ENCODE measurements at places on chromosomes 5 and 9.

DNA sequence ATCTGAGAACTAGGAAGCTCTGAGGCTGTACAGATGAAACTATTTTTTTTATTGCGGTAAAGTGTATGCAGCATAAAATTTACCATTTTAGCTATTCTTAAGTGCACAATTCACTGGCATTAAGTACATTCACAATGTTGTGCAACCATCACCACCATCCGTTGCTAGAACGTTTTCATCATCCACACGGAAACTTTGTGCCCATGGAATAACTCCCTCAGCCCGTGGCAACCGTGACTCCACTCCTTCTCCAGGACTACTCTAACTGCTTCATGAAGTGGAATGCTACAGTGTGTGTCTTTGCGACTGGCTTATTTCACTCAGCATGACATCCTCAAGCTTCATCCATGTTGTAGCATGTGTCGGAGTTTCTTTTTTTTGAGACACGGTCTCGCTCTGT is 57.1 kb downstream of the COL23A1 start:
- no peak for DNase-seq

- no peak for DNase-seq
Measured at GRCh38 chr5:6000867-6001266, 377.5 kb downstream of the MED10 start.

- DNase-seq: peak; percentile 13
Measured at GRCh38 chr5:173542159-173542558, 74.3 kb downstream of the BOD1 start.

- DNase-seq: no peak
Measured at GRCh38 chr5:82918311-82919031, 158.7 kb downstream of the TMEM167A start.

DNA sequence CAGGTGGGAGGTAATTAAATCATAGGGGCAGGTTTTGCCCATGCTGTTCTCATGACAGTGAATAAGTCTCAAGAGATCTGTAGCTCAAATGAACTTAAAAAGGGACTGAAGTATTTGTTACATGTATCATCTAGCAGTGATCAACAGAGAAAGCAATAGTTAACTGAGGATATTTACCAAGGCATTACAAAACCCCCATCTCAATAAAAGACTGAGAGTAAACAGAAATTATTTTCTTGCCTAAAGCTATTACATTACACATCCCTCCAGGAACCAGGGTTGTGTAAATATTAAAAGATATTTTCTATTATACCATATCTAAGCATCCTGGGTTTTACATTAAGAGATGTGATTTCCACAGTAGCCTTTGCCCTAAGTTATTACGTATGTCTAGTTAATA is 169.9 kb downstream of the CTNND2 start:
- DNase-seq: no peak

- no peak for DNase-seq
Measured at GRCh38 chr9:94560237-94560636, 5.4 kb downstream of the PCAT7 start.

DNA sequence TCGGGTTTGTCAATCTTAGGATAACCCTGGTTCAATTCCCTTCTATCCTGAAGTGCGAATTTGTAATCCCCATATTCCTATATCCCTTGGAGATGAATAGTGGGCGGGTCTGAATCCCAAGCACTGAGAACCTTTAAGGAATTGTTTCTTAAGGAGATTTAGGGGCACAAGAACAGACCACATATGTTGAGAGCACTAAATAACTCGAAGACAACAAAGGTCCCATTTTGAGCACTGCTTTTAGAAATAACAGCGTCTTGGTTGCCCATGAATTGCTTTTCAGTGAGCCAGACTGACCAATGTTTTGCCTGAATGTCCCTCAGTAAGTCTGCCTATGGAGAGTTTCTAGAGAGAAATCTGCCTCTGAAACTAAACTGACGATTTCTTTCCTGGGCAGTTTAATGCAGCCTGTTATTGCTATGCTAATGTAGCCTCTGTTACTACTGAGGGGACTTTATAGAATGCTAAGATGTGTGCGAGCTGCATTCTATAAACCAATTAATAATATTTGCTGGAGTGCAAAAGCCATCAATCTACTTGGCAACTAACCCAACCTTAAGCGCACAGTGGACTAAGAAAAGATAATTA is 445.0 kb upstream of the DMAC1 start:
- DNase-seq: no peak

GRCh38 chr9:112081918-112082729 is 93.0 kb downstream of the SUSD1 start:
- DNase-seq: no peak

DNA sequence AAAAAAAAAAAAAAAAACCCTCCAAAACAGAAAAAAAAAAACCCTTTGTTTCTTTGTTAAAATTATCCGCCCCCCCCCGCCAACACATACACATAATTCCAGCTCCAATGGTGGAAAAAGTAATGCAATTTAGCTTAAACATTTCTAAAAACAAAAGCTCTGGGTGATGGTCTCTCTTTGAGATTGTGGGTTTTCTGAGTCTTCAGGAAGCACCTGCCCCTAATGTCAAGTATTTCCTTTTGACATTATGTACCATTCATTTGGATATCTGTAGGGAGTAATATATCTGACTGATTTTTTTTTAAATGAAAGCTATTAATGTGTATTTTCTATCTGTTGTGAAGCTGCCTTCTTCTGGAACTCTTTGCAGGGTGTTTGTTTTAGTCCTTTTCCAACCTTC is 389.7 kb downstream of the TAF11L14 start:
- DNase-seq: no peak

- no peak for DNase-seq
Measured at GRCh38 chr9:18002718-18003438, 424.0 kb downstream of the SH3GL2 start.

GRCh38 chr5:5383461-5383860 is 39.0 kb upstream of the ICE1 start:
- no peak for DNase-seq

DNA sequence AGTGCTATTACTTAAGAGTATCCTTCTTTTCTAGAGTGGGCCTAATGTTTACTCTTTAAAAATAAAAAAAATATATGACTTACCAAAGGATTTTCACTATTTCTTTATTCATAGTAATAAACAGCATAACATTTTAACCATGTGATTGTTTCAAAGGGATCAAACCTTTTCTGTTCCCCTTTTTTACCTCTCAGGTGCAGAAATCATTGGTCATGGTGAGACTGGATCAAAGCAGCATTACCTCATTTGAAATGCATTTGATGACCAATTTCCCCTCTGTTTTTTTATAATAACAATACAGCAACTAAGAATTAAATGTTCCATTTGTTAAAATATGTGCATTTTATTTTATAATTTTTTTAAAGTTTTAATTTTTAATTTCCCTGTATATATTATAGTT is 598.0 kb upstream of the RGMB start:
- DNase-seq: no peak

DNA sequence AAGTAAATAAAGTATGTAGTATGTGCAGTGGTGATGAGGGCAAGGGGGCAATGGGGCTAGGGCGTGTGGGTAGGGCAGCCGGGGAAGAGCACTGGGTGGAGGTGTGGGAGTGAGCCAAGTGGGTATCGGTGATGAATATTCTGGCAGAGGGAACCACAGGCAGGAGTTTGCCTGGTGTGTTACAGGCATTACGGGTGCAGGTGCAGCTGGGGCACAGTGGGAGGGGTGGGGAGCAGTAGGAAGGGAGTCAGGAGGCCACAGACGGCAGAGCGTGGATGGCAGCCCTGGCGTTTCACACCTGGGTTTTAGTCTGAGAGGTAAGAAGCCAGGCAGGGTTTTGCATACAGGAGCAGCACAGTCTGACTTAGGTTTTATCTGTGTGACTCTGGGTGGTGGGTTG is 35.4 kb downstream of the SFXN1 start:
- DNase-seq: no peak

- DNase-seq: no peak
Measured at GRCh38 chr9:37471942-37472684, 6.9 kb upstream of the ZBTB5 start.

DNA sequence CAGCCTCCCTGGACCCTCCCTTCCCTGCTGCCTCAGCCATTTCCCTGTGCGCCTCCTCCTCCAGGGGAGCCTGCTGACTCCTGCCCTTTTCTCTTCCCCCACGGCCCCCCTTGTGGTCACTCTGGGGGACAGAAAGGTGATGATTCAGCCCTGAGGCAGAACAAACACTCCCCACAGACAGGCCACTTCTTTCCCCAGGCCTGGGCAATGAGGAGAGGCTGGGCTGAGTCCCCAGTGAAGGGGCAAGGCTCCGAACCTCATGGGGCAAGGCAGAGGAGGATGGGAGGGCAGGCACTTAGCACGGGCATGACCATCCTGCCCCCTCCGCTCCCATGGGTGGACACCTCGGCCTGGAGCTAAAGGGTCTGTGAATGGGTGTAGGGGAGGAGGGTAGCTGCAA is 21.0 kb downstream of the CSF1R start:
- DNase-seq: peak; percentile 74

GRCh38 chr5:118378959-118379358 is 609.4 kb downstream of the DTWD2 start:
- no peak for DNase-seq

DNA sequence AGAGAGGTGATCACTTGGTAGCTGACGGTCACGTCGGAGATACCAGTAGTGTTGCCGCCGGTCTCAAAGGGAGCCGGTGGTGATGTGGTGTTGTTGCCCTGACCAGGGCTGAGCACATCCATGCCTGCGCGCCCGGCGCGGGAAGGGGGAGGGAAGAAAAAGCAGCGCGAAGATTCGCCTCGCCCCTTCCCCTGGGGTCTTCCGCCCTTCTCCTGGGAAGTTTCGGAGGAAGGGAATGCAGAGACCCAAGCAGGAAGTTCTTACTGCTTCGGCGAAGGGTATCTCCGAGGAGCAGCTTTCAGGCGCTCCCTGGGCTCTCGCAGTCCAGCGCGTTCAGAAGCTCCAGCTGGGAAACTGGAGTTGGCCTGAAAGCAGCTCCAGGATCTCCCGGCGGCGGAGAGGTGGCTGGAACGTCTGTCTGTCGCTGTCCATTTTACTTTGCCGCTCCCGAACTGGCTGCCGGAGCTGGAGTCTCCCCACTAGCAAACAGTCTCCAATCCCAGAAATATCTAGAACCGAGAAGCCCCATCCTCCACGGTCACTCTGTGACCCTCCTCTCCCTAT is 565 bp downstream of the HTR1A start:
- no peak for DNase-seq

DNA sequence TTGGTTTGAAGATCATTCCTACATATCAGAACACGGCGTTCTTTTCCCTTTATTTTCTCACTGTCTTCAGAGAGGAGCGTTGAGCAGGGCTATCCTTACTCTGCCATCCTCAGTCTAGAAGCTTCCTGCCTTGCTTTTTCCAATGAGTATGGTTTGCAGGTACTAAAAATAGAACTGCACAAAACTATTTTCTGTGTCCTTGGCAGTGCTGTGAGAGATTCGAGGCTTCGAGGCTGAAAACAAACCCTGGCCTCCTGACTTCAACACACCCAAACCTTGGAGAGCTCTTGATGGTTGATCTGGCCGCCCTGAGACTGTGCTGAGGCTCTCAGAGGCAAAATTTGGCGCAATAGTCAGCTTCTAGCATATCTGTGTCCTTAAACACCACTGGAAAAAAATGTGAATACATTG is 78.9 kb downstream of the GOLPH3 start:
- DNase-seq: no peak

DNA sequence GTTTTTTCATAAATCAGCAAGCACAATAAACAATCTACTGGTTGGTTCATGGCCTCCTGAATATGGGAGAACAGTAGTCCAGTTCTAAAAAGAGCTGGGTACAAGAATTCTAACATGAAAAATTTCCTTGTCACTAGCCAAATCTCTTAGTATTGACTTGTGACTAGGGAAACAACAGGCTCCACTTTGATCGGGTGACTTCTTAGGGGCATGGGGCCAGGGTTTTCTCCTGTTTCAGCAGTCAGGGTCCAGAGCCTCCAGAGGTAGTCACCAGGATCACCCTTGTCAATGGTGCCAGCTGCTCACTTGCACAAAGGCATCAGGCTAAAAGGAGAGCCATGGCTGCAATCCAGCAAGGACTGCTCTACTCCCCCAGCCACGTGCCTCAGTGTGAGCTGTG is 38.1 kb downstream of the LPAR1 start:
- no peak for DNase-seq
